Activated naive CD4-positive, alpha-beta T cell treated with anti-CD3 and anti-CD28 coated beads, Interleukin-2, amount 50 U/mL, for 72 hours (primary cell): ENCODE measurements at places on chromosomes 16 and 17.

DNA sequence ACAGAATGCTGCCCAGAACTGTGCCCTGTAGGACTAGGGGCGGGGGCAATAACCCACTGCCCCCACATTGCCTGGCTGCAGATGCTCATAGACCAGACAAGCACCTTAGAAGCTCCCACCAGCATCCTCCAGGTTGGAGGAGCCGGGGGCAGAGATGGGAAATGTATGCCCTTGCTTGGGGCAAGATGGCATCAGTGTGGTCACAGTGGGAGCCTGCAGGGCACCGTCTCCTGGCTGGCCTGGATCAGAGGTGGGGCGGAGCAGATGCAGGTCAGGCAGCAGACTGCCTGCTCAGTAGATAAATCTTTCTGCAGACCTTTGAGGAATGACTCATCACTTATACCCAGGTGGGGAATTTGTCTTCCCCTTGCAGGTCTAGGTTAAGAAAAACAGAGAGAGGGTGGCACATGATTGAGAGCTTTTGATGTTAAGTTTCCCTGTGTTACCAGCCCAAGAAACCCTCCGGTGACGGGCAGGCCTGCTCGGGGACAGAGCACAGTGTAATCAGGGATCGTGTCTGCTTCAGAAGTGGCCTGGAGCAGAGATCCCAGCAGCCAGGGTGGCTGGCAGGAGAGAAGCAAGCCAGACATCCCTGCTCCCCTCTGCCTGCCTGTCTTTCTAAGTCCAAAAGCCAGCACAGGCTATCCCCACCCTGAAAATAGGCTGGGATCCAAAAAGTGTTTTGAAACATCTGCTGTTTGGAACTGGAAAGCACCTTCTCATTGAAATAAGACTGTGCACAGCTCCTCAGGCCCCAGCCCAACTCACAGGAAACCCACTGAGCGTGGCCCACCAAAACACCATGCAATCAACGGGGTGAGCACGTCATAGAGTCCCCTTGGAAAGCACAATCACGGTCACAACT lies 50.7 kb upstream of the RPL38 start:
- DNase-seq: no peak

DNA sequence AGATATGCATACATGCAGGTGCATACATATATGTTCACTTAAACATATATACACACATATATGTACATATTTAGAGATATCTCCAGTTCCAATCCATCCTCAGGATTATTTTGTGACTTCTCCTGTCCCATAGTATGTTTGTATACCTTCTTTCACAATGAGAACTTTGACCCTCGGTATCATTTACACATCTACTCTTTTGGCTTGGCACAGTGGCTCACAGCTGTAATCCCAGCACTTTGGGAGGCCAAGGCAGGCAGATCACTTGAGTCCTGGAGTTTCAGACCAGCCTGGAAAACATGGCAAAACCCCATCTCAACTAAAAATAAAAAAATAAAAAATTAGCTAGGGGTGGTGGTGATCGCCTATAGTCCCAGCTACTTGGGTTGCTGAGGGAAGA lies 148.1 kb upstream of the CCL2 start:
- DNase-seq: no peak

GRCh38 chr17:47808036-47808829 lies 13.4 kb downstream of the OSBPL7 start:
- no peak for DNase-seq

- no peak for DNase-seq
Observed at GRCh38 chr17:40153603-40154236, 13.4 kb downstream of the CASC3 start.

GRCh38 chr17:31493656-31494155 lies 102.2 kb downstream of the RAB11FIP4 start:
- no peak for DNase-seq

DNA sequence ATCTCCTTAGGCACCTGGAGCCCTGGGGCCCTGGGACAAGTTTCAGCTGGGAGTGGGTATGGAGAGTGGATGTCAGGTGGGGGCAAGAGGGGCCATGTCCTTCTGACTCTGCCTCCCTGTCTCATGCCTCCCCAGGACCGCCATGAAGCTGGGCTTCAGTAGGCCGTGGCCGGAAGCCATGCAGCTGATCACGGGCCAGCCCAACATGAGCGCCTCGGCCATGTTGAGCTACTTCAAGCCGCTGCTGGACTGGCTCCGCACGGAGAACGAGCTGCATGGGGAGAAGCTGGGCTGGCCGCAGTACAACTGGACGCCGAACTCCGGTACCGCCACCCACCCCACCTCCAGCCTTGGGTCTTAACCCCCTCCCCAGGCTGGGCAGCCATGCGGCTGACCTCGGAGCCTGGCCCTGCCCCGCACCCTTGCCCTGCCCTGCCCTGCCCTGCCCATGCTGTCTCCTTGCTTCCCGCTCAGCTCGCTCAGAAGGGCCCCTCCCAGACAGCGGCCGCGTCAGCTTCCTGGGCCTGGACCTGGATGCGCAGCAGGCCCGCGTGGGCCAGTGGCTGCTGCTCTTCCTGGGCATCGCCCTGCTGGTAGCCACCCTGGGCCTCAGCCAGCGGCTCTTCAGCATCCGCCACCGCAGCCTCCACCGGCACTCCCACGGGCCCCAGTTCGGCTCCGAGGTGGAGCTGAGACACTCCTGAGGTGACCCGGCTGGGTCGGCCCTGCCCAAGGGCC lies 20.0 kb downstream of the ACE start:
- no peak for DNase-seq

DNA sequence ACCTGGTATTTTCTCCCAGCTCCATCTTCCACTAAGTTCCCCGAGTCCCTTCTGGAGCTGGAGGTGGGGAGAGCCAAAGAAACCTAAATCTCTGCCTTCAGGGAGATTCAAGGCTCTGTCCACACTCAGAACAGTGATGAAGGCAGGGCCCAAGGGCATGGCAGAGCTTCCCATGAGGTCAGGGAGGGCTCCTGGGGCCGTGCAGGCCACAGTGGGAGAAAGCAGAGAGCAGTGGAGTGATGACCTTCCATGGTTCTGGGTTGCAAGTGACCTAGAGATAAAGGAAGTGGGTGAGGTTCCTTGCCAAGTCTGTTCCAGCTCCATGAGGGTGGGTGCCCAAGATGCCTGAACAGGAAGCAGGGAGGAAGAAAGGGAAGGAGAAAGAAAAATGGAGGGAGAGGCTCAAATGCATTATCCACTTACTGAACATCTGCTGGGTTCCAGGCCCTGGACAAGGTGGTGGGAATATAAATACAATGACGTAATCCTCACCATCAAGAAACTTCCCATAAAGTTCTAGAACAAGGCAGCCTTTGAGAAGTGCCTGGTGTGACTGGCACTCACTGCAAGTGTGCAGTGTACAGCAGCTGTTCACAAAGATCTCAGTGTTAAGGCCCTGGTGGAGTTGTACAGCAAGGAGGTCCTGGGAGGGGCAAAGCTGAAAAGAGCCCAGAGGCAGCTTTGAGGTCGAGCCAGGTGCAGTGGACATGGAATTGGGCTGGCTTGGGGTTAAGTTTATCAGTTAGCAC lies 13.3 kb downstream of the TBKBP1 start:
- no peak for DNase-seq

- DNase-seq: no peak
Observed at GRCh38 chr16:14186007-14186794, 115.1 kb downstream of the MRTFB start.

- no peak for DNase-seq
Observed at GRCh38 chr16:22762486-22762885, 51.5 kb upstream of the HS3ST2 start.

DNA sequence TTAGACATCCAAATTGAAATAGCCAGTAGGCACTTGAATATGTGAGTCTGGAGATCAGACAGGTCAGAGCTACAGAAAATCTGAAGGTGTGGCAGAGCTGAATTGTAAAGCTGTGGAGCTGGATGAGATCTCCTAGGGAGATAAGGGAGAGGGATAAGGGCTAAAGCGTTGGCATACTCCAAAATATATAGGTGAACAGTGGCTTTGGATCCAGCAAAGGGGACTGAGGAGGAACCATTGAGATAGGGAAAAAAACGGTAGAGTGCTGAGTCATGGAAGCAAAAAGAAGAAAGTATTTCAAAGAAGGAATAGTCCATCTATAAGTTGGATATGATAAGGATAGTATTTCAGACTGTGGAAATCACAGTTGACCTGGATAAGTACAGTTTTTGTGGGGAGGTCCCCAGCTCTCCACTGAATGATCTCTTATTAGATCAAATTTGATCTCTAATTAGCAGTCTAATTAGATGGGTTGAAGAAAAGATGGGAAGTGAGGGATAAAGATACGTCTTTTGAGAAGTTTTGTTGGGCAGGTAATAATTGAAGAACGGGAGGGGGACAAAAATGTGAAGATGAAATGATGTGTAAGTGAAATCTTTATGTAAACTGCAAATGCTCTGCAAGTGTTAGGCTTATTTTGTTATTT lies 587 bp upstream of the DBF4B start:
- no peak for DNase-seq

DNA sequence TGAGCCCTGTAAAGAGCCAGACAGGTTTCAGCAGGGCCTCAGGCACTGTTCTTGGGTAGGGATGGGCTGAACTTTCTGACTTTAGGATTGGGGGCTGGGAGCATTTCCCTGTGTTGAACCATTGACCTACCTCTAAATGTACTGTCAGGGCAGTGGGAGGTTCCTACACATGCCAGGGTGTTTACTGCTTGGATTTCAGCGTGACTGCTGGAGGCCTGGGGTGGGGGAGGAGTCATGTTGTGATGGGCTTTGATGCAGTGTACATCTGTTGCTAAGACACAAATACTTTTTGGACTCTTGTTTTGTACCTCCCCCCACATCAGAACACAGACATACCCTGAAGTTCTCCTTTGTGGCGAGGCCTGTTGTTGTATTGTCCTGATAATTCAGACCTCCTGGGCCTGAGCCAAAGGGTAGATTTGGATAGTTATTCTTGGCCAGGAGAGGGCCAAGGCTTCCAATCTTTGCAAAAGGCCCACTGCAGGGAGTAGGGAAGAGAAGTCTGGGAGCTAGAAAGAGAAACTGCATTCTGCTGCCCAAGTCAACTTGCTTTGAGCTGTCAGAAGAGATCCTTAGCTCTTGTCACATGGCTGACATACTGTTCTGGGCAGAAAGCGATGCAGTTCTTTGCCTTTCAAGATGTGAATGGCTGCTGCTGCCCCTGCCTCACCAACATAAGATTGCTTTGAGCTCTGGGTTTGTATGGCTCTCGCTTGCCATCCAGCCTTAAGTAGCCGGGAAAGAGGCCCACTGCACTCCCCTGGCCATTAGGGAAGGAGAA lies 3.7 kb downstream of the NFE2L1 start:
- no peak for DNase-seq

DNA sequence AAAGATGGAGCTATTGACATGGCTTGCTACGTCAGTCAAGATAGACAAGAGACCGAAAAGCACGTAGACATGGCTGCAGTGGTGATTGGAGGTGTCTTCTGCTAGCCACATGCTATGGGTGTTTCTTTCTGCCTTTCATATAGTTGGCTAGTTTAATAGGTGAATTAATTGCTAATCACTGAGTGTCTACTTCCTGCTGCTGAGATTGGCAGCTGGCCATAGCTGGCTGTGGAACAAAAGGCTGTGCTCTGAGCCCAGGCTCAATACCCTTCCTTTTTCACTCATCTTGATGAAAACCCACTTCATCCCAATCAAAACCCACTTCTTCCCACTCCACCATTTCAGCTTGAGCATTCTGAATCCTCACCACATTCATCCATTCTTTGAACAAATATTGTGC lies 221.4 kb upstream of the MAF start:
- no peak for DNase-seq

DNA sequence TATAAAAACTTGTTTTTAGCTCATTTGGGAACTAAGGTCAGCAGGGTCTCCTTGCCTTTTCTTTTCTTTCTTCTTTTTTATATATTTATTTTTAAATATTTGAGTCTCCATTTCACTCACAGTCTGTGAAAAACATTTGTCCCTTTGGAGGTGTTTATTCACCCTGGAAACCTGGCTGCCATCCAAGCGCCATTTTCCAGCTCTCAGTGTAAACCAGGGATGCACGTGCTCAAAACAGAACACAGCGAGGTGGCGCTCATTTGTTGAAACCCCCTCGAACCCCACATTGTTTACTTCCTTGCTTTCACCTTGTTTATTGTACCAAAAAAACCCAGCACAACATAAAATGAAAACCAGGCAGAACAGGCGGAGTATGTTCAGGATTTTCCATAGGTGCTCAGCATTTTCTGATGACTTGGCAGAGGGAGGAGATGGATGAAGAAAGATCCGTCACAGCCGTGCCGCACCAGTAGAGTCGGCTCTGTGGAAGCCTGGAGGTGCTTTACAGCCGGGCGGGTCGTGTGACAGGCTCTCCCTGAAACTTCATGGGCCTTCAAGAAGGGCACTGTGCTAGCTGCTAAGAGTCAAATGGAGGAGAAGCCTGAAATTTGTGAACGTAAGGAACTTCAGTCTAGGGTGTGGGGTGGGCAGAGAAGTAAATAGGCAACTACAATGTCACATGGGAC lies 284.4 kb downstream of the FOXL1 start:
- DNase-seq: no peak

DNA sequence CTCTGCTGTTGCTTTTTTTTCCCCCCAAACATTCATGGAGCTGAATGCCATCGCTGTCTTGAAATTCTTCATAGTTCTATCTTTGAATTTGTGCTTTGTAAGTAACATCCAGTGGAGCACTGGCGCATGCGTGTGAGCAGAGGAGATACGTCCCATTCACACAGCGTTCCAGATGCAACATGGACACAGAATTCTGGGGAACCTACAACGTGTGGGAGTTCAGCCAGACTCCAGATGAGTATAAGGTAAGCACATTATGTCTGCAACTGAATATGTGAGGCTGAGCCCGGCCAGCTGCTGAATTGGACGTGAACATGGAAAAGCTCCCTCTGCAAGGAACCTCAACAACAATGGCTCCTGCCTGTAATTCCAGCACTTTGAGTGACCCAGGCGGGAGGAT lies 4.3 kb upstream of the ATP1B2 start:
- DNase-seq: no peak

DNA sequence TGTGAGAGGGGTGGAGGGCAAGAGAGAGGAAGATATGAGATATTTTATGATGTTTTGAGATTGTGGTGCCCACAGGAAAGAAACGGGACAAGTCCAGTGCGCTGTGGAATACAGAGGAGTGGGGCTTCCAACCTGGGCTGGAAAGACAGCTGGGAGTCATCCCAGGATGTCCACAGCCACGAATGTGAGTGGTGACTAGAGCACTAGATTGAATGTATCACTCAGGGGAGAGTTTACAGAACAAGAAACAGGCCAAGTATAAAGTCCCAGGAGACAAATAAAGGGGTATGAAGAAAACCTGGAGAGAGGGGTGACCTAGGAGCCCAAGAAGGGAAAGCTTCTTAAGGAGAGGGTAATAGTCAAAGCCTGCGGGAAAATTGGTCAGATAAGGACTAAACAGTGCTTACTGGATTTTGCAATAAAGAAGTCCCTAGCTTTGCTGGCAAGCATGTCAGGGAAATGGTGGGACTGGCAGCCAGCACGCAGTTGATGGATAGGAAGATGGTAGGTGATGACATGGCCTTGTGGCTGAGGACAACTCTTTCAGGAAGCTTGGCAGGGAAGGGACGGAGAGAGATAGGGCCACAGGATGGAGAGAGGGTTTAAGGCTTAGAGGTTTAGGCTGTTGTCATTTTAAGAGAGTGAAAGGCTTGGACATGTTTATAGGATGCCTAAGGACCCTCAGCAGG lies 114.5 kb downstream of the AXIN2 start:
- no peak for DNase-seq

- DNase-seq: no peak
Observed at GRCh38 chr17:30557916-30558685, 80.9 kb downstream of the GOSR1 start.

GRCh38 chr17:67628580-67629013 lies 89.1 kb upstream of the NOL11 start:
- DNase-seq: no peak

GRCh38 chr16:69322343-69322742 lies 8.0 kb downstream of the PDF start:
- no peak for DNase-seq

- no peak for DNase-seq
Observed at GRCh38 chr17:70938336-70938735, 769.0 kb downstream of the KCNJ2 start.

- DNase-seq: no peak
Observed at GRCh38 chr17:5892921-5893675, 177.1 kb upstream of the WSCD1 start.
